Activated gamma-delta T cell treated with Interleukin-2 at 50 U/mL for 16 hours (primary cell): ENCODE measurements at places on chromosomes 16 and 17.

DNA sequence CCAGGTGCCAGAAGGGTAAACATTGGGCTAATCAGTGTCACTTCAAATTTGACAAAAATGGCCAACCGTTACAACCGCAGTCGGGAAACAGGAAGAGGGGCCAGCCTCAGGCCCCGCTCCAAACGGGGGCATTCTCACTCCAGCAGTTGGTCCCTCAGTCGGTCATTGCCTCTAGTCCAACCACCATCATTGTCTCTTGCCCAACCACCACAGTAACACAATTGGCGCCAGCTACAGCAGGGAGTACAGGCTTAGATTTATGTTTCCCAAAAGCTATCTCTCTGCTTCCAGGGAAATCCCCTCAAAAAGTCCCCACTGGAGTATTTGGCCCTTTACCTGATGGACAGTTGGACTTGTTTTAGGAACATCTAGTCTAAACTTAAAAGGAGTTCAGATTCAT, 20.3 kb downstream of the ALOX15B start:
- DNase-seq: no peak

DNA sequence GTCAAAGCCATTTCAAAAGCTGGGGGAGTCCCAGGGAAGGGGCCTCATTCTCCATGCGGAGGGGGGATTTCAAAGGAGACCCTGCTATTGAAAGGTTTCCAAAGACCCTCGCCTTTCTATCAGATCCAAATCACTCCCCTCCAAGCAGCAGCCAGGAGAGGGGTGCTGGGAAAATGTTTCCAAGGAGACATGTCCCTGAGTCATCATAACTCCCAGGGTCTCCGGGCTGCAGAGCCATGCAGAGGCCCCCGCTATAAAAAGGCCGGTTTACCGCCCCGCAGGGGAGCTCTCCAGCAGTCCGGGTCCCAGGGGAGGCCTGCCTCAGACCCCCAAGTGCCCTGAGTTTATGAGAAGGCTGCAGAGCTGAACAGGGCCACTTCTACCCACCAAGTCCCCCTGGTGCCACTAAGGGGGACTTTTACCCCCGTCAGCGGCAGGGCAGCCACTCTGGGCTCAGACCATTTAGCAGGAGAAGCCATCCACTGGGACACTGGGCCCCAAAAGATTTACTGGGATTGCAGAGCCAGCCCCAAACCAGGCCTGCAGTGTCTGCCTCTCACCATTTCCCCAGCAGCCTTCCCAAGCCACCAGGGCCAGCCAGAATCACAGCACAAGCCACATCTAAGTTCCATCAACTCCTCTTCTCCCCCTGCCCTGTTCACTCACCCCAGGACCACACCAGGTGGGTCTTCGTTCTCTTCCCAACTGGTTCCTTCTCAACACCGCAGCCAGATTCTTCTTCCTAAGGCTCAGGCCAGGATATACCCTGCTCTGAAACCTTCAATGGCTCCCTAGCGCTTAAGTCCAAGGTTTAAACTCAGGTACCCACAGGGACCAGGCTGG, 234.4 kb downstream of the ZNF423 start:
- no peak for DNase-seq

DNA sequence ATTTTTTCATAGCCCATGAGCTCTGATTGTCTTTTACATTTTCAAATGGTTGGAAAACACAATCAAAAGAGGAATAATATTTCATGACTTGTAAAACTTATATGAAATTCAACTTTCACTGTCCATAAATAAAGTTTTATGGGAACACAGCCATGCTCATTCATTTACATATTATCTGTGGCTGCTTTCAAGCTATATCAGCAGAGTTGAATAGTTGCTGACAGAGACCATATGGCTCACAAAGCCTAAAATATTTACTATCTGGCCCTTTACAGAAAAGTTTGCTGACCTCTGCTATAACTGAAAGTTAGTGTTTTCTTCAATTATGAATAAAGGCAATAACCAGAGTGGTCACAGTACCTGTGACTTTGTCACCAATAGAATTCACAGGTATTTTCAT, 128.2 kb upstream of the GNAO1 start:
- no peak for DNase-seq

GRCh38 chr17:17971431-17972125, 622 bp downstream of the TOM1L2 start:
- peak; percentile 22 for DNase-seq

DNA sequence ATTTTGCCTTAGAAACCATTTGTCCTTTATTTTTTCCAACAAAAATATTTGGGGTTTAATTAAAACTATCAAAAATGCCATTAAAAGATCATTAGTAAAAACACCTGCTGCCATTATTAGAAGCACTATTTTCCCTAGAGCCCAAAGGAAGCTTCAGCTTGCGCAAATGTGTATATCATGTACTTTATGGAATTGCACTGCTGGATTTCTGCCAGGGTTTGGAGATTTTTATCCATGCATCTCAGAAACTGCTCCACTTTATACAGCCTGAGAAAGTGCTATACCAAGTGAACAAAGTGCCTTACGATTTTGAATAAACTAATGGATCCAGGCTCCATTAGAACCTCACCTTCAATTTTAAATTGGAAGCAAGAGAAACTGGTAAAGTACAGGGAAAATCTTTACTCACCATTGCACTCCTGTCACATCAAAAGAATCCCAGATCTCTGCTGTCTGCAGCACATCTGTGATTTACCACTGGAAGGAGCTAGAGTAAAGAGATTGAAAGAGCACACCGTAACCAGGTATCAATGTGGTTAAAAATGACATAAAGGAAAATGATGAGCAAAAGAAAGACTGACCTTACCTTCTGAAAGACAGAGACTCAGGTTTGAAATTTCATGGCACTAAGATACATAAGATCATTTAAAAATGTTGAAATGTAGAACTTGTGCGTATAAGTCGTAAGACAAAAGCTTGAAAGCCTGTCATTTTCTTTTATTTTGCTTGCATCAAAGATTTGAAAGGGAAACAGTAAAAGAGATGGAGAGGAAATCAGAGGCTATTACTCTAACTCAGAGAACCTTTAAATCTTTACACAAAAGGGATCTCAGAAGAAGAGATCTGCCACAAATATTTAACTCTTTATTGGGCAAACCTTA, 678.1 kb upstream of the GOT2 start:
- no peak for DNase-seq

GRCh38 chr16:86697715-86698114, 119.4 kb downstream of the FOXL1 start:
- DNase-seq: no peak

DNA sequence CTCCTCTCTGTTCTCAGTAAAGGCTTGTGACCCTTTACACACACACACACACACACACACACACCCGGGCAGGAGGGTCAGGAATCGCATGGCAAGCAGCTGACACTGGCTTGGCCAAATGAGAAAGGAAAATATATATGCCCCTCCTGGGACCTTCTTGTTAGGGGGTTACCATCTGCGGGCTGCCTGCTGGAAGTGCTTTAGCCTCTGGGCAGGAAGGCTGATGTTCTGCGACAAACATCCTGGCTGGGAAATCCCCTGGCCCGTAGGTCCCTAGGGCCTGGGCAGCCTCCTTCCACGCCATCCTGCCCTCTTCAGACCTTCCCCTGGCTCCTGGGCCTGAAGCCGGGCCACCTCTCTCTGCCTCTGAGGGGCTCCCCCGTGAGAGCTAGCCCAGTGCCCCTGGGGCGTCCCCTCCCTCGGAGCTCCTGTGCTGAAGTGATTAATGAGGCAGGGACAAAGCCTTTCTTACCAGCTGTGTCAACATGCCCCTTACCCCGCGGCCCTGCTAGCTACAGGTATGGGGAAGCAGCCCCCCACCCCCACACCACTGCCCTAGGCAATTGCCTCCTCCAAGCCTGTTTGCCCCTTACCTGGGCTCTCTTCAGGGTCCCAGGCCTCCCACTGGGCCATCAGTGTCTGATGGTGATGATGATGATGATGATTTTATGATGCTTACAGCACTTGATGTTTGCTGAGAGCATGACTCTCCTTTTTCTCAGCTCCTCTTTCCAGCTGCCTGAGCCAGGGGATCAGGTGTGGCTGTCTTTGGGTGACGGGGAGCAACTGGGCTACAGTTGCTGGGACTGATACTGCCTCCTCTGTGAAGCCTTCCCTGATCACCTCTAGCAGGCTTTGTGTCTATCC, 32.8 kb upstream of the ETV4 start:
- DNase-seq: no peak

GRCh38 chr17:67675481-67675880, 42.3 kb upstream of the NOL11 start:
- no peak for DNase-seq

- no peak for DNase-seq
These were observed 36.7 kb downstream of the KIAA0753 start for GRCh38 chr17:6603744-6604325.

DNA sequence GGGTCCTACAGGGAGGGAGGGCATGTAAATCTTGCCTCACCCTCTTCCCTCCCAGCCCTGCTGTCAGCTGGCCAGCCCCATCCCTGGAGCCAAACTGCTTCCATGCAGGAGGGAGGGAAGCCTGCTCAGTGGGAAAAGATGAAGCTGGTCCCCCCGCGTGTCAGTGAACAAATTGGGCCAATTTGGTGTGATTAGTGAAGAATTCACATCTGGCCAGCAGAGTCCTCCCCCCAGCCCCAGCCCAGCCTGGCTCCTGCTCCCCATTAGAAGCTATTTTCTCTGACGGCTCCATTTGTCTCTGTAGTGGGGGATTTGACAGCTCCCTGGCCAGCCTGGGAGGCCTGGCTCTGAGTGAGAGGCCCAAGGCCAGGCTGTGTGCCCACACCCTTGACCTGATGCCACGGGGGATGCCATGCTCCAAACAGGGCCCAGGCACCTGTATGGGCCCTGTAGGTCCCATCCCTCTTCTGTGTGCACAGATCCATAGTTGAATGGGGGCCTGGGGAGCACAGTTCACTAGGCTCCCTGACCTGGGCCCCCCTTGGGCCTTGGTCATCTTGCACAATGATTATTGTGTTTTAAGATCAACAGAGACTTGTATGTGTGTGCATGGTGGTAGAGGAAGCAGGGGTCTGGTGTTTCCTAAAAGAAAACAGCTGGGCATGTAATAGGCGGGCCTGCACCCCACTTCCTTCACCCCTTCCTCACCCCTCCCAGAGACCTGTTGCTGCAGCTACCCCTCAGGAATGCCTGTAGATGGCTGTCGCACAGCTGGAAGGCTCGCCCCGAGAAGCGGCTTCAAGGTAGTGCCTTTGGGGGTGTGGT, 50.7 kb upstream of the TAC4 start:
- DNase-seq: no peak

DNA sequence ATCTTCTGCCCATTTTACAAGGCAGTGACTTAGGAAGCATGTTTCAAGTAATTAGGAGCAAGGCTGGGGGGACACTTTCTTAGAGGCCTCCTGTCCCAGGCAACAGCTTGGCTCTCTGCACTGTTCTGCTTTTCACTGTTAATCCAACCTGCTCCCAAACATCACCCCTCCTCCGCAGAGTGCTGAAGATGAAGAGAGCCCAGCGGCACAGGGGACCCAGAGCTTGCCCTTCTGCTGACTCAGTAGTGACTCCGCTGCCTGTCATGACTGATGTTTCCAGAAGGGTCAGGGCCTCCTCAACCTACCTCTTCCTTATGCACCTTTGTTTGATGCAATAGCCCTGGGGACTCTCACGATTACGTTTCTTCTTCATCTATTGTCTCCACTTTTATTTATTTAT, 38.9 kb upstream of the NDRG4 start:
- DNase-seq: no peak

- DNase-seq: no peak
These were observed 34.6 kb downstream of the OTOA start for GRCh38 chr16:21698169-21699032.

GRCh38 chr17:60599220-60599619, 773 bp upstream of the PPM1D start:
- no peak for DNase-seq

DNA sequence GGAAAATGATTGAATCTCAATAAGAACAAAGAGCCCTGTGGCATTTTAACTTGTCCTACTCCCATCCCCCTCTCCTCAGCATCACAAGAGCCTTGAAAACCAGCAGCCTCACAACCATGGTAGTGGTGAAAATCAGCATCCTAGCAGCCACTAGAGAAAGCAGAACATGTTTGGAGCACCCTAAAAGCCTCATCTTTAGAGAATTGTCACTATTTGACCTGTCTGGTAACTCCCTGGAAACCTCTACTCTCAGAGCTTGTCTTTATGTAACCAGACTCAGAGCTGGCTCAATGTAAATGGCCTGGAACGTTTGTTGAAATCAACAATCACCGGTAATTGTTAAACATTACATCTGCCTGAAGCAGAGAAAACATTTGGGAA, 70.8 kb downstream of the MMD start:
- DNase-seq: no peak

DNA sequence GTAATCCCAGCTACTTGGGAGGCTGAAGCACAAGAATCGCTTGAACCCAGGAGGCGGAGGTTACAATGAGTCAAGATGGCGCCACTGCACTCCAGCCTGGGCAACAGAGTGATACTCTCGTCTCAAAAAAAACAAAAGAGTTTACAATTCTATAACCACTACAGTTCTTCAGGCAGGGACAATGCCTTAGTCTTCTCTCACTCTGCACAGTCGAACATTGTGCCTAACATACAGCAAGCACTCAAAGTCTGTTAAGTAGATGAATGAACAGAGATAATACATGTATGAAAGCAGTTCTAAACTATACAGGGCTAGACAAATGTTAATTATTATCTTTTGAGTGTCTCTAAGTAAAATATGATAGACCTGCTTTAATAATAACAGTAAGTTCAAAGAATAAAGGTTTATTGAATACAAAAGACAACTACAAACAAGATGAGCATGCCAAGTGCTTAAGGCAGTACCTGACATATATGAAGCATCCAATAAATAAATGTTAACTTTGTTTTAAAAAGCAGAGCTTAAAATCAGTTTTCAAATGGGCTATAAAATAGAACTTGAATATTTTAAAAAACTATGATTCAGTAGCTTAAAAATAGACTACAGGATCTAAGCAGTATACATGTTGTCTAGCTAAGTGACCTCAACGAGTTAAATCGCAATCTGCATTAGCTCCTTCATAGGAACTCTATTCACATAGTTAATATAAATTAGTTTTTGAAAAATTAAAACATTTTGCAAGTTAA, 19.3 kb downstream of the INTS2 start:
- no peak for DNase-seq

DNA sequence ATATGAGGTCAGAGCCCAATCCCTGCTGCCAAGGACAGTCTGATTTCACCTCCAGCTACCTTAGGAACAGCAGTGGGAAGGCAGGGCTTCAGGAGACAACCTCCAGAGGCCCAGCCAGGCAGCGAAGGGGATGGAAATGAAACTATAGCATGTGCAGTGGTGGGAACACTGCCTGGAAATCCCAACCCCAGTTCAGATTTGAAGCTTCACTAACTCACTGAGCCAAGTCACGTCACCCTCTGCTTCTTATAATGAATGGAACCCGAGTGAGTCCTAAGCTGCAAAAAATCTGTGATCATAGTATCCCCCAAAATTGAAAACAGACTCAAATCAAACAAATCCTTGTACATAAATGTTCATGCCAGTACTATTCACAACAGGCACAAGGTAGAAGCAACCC, 36.0 kb upstream of the SLC39A11 start:
- no peak for DNase-seq

DNA sequence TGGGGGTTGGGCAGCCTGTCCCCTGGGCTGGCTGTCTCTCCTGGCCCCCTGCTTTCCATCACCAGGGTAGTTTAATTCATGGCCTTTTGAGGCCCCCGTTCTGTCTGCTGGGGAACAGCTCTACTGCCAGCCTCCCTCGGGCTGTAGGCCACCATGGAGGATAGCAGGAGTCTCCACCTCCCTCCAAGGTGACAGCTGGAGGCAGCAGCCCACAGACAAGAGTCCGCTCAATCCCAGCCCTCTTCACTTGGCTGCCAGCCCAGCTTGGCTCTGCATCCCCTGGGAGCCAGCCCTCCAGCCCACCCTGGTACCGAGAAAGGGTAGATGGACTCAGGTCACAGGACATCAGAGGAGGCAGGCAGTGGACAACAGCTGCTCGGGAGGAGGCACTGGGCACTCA, 194.6 kb upstream of the SDK2 start:
- no peak for DNase-seq

- DNase-seq: no peak
These were observed 182.8 kb upstream of the HS3ST3A1 start for GRCh38 chr17:13784434-13785095.
